AG04449 (cell line): ENCODE measurements at places on chromosomes 12 and 14.

DNA sequence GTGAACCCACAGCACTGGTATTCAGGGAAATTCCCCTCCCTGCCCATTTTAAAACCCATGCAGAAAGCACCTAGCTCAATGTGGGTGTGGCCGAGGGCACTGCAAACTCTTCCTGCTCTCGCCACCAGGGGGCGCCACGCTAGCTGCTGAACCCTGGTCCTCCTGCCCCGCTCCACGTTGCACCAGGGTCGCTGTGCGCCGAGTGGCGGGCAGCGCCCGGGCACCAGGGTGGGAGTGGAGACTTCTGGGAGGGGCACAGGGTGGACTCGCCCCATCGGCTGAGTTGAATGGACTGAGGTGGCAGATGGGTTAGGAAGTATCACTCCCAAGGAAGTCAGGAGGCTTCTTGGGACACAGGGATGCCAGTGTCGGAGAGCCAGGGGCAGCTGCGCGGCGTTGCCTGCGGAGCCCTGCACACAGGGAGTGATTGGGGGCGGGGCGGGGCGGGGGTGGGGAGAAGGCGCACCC is 48.1 kb upstream of the BCL11B start:
- DNase-seq: no peak

GRCh38 chr14:22915886-22916521 is 2.9 kb downstream of the RBM23 start:
- DNase-seq: no peak

DNA sequence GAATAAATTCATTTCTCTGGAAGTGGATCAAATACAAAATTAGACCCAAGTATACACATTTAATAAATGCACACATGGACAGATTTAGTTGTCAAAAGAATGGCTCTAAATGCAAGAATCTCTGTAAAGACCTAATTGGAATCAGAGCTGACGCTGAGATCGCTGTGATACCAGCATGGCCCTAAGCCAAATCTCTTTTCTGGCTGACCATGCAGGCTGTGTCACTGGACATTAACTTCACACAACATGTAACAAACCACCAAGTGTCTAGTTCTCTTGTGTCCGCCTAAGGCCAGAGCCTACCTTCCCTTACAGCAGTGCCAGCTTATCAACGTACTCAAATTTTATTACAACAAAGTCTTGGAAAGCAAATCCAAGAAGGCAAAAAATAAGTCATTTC is 127.5 kb downstream of the MED13L start:
- no peak for DNase-seq

DNA sequence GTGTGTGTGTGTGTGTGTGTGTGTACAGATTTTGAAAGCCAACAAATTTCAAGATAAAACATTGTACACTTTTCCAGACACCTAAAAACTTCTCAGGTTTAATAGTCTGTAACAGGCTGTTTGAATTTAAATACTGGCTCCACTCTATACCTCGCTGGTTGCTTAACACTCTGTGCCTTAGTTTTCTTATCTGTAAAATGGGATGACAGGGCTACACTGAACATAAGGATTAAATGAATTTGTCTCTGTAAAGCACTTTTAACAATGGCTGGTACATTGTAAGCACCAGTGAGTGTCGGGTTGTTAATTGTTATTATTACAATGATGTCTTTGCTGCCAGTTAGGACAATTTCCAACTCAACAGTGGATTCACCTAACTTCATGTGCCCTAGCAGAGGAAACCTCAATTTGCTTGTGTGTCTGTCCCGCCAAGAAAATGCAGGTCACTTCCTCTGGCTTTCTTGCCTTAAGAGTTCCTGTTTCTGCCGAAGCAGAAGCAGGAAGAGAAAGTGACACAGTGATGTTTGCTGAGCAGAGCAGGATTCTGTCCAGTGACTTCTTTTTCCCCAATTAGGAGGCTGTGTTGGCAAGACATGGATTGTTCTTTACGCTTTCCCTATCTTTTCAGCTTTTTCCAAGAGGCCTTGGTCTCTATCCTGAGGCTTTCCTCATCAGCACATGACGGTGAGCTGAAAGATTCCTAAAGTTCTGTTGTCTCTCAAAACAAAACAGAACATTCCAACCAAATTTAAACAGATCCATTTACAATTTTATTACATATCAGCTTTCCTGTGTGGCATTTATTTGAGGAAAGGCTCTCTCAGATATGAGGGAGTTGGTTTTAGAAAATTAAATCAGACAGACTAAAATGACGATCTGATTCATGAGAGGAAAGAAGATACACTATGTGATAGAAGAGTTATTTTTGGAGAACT is 154.1 kb upstream of the ATP2B1 start:
- no peak for DNase-seq

DNA sequence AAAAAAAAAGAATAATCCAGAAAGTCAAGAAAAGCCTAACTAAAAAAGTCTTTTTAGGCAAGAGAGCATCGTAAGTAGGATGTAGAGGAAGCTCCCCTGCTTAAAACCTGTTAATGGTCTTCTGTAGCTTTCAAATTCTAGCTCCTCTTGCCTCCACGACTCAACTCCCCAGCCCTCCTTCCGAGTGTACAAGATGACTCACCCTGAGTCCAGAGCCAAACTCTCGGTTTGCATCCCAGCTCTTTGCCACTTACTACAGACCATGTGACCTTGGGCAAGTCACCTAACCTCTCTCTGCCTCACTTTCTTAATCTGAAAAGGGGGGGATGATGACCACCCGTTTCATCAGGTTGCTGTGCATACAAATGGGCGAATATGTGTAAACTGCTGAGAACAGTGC is 460.4 kb downstream of the DPF3 start:
- no peak for DNase-seq

DNA sequence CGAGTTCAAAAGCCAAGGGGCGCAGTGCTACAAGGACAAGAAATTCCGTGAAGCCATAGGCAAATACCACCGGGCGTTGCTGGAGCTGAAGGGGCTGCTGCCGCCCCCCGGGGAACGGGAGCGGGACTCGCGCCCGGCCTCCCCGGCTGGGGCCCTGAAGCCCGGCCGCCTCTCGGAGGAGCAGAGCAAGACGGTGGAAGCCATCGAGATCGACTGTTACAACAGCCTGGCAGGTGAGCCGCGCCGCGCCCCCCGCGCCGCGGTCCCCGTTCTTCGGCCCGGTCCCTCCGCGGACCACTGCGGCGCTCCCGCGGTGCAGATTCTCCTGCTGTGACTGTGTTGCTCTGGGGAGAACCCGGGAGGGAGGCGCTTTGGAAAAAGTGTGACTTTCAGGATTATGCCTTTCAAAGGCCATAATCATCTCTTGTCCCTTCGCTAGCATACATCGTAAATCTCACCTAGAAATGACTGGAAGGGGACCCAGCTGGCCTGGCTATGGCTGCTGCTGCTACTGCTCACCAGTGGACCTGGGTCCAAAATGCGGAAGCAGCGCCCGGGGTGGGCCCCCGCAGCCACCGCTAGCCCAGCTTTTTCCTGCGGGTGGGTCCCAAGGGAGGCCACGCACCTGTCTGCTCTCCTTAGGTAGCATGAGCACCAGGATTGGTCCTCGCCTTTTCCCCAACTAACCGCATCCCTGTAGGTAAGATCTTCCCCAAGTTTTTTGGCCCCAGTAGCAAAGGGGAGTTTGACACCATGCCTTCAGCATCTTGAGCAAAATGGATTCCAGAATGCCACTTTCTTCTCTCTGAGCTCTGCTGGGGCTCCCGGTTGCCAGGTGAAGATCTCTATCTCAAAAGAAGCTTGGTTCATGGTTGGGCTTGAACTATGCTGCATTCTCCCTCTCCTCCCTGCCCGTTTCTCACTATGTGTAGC is 853 bp downstream of the TTC9 start:
- DNase-seq: no peak

- DNase-seq: no peak
These were observed at the start of gene CDK2 for GRCh38 chr12:55966408-55967281. CDK2 (plus strand) TSS chr12:55966830; CDS start chr12:55967009, 179 bp downstream.

DNA sequence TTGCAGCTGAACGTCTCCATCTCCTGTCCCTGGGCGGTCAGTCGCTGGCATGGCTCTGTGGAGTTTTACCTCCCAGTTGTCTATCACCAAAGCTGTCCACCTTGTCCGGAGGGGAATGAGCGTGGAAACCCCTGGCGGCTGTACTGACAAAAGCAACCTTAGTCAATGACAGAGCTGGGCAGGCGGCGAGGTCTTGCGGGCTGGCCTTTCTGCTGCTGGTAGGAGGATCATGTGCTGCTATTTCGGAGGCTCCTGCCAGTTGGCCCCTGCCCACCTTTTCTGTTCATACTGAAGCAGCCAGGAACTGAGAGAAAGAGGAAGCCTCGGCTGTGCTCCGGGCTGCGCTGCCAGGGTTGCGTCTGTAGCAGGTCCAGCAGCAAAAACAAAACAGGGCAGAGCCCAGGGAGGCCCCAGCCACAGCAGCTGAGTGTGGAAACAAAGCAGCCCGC is 57.7 kb downstream of the HMGA2 start:
- DNase-seq: no peak

- DNase-seq: no peak
These were observed 31.0 kb downstream of the DRAM1 start for GRCh38 chr12:101908395-101908794.

DNA sequence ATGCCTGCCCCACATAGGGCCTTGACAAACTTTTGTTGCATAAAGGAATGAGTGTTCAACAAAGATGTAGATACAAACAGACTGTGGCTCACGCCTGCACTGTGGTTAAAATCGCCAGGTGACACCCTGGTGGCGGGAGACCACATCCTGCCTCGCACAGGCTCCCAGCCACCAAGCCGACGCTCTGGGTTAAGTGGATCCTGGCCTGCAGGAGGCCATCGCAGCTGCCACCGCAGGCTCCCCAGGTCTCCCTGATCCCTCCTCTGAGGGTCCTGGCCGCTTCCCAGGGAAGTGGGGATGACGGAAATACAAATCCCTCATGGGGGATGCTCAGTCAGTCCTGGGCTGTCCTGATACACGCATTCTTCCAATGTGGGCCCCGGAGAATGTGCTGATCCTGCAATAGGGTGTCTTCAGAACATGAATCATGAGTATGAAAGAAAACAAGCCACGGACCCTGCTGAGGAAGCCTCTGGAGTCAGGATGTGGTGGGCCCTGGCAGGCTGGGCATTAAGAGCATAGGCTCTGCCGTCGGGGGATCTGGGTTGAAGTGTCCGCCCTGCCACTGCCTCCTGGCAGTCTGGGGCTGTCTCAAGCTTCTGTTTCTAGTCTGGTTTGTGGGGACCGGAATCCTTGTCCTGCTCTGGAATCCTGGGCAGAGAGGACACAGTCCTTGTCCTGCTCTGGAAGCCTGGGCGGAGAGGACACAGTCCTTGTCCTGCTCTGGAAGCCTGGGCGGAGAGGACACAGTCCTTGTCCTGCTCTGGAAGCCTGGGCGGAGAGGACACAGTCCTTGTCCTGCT is 53.5 kb upstream of the BEGAIN start:
- no peak for DNase-seq

- DNase-seq: no peak
These were observed 79.9 kb upstream of the KCNA1 start for GRCh38 chr12:4829793-4830162.

DNA sequence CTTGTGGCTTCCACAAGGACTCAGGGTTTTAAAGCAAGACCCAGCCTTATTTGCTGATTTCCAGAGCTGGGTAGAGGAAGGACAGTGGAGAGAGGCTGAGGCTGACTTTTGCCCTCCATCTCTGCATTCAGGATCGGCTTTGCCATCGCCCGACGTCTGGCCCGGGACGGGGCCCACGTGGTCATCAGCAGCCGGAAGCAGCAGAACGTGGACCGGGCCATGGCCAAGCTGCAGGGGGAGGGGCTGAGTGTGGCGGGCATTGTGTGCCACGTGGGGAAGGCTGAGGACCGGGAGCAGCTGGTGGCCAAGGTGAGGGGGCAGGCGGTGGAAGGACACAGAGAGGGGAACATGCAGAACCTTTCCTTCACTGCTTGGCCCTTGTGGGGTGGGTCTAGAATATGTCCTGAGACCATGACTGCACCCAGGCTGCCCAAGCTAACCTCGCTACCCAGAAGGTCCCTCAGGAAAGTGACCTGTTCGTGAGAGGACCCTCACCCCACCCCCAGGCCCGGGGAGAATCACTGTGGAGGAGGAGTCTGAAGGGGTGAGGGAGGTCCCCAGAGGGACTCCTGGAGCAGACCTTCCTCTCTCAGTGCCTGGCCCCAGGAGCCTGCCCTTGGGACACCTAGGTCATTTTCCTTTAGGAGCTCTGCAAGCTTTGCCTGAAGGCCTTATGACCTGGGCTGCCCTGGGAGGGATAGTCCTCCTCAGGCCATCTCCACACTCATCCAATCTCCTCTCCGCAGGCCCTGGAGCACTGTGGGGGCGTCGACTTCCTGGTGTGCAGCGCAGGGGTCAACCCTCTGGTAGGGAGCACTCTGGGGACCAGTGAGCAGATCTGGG is 3.1 kb downstream of the DHRS2 start:
- no peak for DNase-seq

DNA sequence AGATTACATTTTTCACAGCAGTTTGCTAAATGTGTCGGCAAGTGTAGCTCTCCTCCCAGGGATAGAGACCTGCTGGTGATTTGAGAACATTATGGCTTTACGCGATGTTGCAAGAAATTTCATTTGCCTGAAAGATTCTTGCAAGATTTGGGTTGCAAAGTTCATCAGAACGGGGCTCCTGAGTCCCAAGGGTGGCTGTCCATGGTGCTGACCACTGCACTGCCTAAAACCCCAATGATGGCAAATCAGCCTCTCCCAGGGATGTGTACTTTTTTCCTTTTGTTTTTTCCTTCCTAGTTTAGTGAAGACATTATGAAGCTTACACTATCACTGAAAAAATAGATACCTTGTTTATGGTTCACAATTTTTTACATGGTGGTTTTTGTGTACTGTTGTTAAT is 85.4 kb downstream of the WSCD2 start:
- DNase-seq: no peak

- no peak for DNase-seq
These were observed 7.0 kb downstream of the ITGB7 start for GRCh38 chr12:53200107-53200457.

- DNase-seq: no peak
These were observed 112.8 kb downstream of the LLPH start for GRCh38 chr12:66017736-66018135.

GRCh38 chr12:2291947-2292346 is 239.2 kb downstream of the CACNA1C start:
- no peak for DNase-seq

GRCh38 chr12:2215709-2216560 is 163.1 kb downstream of the CACNA1C start:
- no peak for DNase-seq

DNA sequence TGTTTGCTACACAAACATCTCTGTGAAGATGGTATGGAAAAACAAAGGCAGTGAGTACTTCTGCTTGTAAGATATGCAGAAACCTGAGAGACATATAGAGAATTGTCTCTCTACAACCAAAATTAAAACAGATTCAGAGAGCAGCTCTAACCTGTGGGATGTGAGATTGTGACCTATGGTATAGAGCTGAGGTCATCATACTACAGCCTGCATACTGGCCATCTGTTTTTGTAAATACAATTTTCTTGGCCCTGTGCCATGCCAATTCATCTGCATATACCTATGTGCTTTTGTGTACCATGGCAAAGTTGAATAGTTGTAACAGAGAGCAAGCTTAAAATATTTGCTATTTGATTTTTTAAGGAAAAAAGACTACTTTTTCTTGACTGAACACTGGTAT is 99.6 kb downstream of the LMO3 start:
- DNase-seq: no peak

DNA sequence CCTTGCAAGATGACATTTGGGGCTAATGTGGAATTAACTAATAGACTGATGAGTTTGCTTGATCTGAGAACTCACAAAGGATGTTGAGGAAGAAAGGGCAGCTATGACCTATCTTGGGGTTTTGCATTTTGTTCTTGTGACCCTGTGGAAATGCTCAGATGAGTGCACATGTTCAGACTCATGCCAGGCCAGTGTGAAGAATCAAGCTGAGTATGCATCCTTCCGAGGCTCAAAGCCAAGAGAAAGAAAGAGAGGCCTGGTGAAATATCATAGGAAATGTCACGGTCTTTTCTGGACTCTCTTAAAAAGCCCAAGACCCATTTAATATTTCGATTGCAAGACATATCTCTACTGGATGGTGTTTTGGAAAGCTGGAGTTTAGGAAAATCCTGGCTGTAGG is 96.3 kb downstream of the CACNA1C start:
- DNase-seq: no peak
